ENCODE measurements at places on chromosomes 12 and 14. TPM values are rescaled to one million over a fixed set of nuclear protein-coding genes. Genes with fewer than 3 reads are reported as not detected.

The TOMM20L gene
- total RNA-seq, result not detected

GRCh38 chr14:105176513-105176912 lies 4.6 kb downstream of the NUDT14 start:
- no peak for DNase-seq
- H3K4me1 ChIP-seq, result peaks cover 29% of the 10 kb centered on the region
- no peaks in the 10 kb centered on the region for H3K27me3 ChIP-seq
- no peak overlapping the region for H3K27ac ChIP-seq
- H3K36me3 ChIP-seq, result no peaks in the 10 kb centered on the region
- H3K4me3 ChIP-seq, result no peak overlapping the region

DNA sequence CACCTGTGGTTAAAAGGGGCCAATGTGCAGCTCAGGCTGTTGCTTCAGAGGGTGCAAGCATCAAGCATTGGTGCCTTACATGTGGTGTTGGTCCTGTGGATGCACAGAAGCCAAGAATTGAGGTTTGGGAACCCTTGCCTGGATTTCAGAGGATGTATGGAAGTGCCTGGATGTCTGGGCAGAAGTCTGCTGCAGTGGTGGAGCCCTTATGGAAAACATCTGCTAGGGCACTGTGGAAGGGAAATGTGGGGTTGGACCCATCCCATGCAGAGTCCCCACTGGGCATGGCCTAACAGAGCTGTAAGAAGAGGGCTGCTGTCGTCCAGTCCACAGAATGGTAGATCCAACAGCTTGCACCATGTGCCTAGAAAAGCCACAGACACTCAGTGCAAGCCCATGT lies 36.6 kb downstream of the PCNX1 start:
- H3K27ac ChIP-seq, result no peak overlapping the region
- H3K27me3 ChIP-seq, result no peaks in the 10 kb centered on the region
- no peak for DNase-seq
- no peak overlapping the region for H3K4me3 ChIP-seq
- peaks cover 27% of the 10 kb centered on the region for H3K36me3 ChIP-seq
- H3K4me1 ChIP-seq, result no peaks in the 10 kb centered on the region

DNA sequence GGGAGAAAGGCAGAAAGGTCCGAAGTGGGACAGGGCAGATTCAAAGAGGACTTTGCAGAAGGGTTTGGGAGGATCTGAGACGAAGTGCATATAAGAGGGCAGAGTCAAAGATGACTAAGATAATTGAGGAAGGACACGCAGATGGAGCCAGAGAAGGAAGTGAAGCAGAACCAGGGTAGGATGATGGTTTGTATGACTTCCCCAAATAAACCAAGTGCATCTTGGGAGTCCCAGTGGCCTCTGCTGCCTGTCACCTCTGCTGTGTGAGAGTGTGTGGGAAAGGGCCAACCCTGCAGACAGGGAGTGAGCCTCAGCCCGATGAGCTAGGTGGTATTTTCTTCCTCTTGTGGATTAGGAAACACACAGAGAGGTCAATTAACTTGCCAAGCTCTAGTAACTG lies 36.8 kb downstream of the FLVCR2 start:
- H3K27ac ChIP-seq, result no peak overlapping the region
- no peak overlapping the region for H3K4me3 ChIP-seq
- H3K4me1 ChIP-seq, result peaks cover 16% of the 10 kb centered on the region
